ENCODE measurements at places on chromosomes 13 and 19.
A peak's percentile ranks its signal among the peaks of the same experiment; 100 is the strongest.

GRCh38 chr13:75102001-75102716, 379.8 kb downstream of the TBC1D4 start:
- DNase-seq: no peak

GRCh38 chr13:77022341-77022740, 4.6 kb downstream of the FBXL3 start:
- no peak for DNase-seq

GRCh38 chr19:50419022-50419579, 363 bp downstream of the SPIB start:
- no peak for DNase-seq

DNA sequence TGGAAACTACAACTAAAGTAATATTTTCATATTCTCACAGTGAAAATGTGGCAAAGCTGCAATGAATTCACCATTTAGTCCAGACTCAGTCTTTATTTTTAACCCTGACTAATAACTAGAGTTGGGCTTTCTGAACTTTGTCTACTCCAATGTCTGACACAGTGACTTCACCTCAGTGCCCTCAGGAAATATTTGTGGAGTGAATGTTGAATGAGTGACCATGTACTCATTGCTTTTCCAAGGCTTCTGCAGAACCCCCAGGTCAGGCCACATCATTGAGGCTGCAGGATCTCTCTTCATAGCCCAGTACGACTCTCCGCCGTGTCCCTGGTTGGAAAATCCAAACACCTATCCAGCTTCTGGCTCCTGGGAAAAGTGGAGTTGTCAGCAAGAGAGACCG, 1.8 kb downstream of the ZNF175 start:
- no peak for DNase-seq

DNA sequence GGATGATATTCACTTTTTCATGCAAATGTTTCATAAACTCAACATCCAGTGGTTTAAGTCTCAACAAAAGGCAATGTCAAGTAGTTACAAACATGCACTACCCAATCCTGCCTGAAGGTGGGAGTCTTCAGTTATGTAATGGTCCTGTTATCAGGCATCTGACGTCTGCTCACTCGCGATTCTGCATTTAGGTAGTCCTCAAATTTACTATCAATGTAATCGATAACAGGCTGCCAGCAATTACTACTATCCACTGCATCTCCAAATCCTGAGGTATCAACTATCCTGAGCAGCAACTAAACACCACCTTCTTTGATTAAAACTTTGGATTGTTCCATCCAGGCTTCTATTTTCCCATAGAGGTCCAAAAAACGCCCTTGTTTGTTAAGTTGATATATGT, 51.2 kb downstream of the NLRP12 start:
- peak; percentile 55 for DNase-seq

- no peak for DNase-seq
Observed at GRCh38 chr13:23254506-23254905, 73.7 kb downstream of the SGCG start.

DNA sequence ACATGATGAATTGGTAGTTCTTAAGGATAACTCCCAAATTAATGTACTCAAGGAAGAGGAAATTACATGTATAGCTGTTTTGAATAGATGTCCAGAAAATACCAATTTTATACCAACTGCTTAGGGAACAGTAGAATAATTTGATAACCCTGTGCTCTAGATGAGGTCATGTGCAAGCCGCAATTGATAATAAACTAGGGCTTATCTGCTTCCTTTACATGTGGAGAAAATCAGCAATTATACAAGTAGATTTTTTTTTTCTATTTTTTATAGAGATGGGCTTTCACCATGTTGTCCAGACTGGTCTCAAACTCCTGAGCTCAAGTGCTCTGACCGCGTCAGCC, 9.3 kb downstream of the TPT1 start:
- no peak for DNase-seq
